ENCODE measurements at places on chromosomes 1 and 21.

- no peak for DNase-seq
Observed at GRCh38 chr1:157278383-157279137, 140.4 kb upstream of the ETV3 start.

DNA sequence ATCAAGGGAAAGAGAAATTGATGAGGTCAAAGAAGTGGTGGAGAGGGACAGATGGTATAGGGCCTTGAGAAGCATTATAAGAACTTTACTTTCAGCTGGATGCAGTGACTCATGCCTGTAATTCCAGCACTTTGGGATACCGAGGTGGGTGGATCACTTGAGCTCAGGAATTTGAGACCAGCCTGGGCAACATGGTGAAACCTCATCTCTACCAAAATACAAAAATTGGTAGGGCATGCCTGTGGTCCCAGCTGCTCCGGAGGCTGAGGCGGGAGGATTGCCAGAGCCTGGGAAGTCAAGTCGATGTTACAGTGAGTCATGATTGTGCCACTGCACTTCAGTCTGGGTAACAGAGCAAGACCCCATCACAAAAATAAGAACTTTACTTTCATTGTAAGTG is 5.7 kb downstream of the TMEM50A start:
- no peak for DNase-seq

DNA sequence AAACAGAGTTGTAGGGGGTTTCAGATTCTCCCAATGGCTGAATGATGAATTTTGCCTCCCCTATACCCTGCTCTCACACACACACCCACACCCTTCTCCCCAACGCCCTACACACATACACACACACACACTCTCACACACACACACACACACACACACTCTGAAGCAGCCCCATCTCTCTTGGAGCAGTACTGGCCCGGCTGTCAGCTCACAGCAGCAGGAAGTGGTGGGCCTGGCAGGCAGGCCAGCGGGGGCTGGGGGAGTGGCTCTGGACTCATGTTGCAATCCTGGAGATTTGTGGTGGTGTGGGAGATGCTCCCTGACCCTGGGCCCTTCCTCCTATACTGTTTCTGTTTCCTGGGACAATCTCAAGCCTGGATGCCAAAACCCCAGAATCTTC is 2.2 kb downstream of the IKBKE start:
- no peak for DNase-seq

DNA sequence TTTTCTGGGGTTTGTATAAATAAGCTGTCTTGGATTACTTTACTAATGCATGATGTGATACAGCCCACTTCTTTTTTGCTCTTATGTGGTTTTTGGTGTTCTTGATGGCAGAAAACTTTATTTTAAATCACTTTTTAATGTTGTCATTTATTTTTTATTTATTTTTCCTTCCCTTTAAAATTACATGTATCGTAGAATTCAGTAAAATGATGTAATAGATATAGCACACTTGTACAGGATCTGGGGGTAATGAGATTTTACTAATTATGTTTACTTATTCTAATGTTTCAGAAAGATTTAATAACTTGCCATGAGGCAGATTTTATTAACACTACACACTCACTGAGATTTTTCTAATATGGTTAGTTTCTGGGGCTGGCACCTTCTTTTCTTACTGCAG is 701 bp upstream of the B3GALT2 start:
- DNase-seq: no peak

- DNase-seq: no peak
Observed at GRCh38 chr1:11045428-11046269, 1.4 kb downstream of the MASP2 start.

DNA sequence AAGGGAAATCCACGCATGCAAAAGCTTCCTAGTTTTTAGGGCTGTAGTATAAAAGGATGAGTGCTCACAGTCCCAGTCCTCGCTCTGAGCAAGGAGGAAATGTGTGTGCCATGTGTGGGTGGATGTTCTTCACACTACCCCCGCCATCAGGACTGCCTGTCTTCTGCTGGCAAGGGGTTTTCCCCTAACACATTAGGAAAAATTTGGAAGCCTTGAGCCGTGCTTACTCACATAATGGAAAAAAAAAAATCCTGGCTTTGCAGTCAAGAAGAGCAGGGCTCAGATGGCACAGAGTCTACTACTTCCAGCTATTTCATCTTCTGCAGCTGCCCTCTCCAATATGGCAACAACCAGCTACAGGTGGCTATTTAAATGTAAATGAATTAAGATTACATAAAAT is 363.1 kb downstream of the PLPP3 start:
- no peak for DNase-seq

GRCh38 chr1:216054600-216054999 is 368.6 kb downstream of the USH2A start:
- no peak for DNase-seq

DNA sequence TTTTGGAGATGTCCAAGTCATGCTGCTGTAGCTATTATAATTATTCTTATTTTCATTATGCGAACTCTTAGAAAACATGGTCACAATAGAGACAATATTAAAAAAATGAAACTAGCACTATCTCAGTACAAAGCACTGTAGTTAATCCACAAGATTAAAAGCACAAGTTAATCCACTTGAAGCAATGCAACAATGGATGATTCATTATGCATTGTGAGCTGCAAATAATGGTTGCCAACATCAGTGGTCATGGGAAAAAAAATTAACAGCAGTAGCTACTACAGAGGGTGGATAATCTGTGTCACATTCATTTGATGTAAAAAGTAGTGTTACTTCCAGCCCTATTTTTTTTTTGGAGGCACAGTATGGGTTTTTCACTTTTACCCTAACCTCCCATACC is 56.7 kb downstream of the DPT start:
- DNase-seq: no peak

- DNase-seq: no peak
Observed at GRCh38 chr1:118914379-118915161, 73.6 kb downstream of the TBX15 start.

GRCh38 chr1:215957663-215958062 is 390.6 kb downstream of the KCTD3 start:
- DNase-seq: no peak

DNA sequence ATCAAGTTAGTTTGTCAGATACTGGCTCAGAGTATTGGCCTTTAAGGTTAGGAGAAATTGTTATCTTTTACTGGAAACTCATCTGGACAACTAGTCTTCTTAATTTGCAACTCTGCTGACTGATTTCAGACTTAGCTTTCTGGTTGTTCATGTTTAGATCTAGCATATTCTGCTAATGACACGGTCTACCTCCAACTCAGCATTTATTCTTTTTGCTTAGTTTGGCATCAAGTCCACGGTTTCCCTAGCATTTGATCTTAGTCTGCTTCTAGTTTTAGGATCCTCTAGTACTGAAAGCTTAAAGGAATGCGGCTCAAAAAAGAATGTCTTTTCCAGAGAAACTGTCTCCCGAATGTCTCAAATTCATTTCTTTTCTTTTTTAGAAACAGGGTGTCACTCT is 75.6 kb upstream of the SLFNL1 start:
- no peak for DNase-seq

DNA sequence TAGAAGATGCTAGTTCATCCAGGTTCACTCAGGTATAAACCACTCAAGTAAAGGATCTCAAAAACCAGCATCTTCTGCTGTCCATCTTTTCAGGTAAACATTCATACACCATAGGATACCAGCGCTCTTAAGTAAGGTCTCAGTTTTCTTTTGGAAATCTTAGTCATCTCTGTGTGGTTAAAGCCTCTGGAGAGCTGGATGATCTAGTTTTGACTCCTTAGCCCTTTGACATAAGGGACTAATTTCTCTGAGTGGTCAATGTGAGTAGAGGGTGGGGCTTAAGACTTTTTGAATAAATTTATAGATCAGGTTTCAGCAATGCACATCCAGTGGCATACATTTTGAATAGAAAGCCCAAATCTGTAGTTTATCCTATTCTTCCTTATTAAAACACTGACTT is 92.3 kb downstream of the CTH start:
- DNase-seq: no peak

GRCh38 chr1:9395018-9395417 is 102.3 kb downstream of the SPSB1 start:
- no peak for DNase-seq

DNA sequence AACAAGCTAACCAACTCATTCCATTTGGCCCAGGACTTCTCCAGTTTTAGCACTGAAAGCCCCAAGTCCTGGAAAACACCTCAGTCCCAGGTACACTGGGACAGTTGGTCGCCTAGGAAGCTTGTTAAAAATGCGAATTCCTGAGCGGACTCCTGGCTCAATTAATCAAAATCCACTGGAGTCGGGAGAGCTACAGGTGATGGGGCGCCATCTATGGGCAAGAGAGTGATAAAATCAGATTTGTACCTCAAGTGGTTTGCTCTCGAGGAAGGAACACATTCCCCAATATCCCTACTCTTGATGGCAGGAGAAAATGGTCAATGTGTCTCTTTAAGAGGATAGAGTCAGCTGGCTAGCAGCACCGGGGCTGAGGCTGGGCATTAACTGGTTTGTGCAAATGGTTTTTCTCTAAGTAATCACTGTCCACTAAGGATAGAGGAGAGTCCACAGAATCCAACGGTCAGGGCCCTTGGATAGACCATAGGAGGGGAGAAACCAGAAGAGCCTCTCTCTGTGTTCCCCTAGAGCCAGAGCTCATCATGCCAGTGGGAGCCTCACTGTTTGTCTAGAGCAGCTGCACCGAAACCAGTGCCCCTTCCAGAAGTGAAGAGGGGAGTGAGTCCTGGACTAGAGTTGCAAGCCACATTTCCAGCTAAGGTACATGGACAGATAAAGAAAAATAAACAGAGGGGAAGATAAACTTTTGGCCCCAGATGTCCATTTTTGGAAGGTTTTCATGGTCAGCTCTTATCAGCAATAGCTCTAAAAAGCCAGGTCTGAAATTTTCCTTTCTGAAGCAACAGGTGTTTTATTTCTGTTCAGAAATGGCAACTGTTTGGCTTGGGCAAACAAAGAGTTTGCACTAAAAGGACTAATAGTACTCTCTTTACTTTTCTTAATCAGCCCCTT is 148.5 kb downstream of the TENT5C start:
- peak; percentile 37 for DNase-seq

GRCh38 chr21:32521736-32522355 is 63.5 kb downstream of the TCP10L start:
- DNase-seq: no peak

DNA sequence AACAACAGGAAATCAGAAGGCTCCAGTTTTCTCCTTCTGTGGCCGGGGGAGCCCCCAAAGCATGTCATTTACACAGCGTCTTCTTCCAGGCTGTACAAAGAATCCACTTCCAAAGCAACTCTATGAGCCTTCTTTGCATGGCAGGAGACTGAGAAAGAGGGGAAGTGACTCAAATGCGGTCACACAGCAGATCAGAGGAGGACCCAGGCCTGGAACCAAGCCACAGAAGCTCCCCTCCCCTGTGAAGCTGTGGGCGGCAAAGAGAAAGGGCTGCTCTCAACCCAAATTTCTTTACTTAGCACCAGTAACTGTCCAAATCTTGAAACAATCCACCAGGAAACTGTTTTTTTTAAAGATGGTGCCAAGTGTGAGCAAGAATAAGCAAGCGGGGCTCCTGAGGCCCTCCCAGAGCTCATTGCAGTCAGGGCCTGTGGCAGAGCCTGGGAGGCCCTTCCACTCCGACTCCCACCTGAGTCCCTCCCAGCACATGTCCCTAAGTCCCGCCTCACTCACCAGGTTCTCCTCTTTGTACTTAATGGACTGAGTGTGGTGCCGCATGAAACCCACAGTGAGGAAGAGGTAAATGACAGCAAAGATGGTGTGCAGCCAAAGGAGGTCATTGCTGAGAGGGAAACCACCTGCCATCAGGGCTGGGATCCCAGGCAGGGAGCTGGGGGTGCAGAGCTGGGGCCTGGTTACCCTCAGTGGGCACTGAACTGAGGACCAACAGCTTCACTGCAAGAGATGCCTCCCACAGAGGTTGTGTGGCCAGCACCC is 15.9 kb downstream of the TMEM63A start:
- peak; percentile 70 for DNase-seq

DNA sequence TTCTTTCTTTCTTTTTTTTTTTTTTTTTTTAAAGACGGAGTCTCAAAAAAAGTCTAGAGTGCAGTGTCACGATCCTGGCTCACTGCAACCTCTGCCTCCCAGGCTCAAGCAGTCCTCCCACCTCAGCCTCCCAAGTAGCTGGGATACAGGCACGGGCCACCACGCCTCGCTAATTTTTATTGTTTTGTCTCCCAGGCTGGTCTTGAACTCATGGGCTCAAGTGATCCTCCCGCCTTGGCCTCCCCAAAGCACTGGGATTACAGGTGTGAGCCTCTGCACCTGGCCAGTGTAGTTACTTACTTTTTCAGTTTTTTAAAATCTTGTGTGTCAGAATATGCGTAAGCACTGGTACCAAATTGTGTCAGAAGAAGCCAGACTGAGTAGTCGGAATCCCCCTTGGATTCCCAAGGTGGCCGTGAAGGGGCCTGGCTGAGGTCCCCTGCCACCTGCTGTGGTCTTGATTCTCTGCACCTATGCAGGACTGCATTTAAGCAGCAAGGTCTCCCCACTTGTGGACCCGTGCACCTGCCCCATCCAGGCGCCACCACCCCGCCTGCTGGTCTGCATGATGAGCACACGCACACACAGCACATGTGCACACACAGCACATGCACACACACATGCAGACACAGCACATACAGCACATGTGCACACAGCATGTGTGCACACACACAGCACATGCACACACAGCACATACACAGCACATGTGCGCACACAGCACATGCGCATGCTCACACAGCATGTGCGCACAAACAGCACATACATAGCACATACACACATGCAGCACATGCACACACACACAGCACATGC is 47.5 kb downstream of the PCNT start:
- no peak for DNase-seq

GRCh38 chr1:186099336-186100104 is 275.5 kb downstream of the TPR start:
- DNase-seq: no peak

DNA sequence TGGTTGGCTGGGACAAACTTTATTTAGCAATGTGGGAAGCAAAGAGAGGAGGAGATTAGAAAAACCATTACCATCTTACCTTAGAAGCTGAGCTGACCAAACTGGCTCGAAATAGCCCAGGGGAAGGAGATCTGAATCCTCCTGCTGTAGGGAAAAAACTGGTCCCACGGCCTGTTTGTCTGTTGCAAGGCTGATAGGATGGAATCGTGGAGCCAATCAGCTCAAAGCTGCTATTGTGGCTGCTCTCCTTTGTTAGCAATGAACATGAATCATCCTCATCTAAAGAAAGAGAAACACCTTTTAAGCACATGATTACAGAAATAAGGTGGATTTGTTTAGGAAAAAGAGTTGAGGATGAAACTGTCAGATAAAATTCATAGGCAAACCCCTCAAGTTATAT is 21.5 kb downstream of the CLSPN start:
- no peak for DNase-seq

Measured in activated T-cell treated with anti-CD3 and anti-CD28 coated beads for 4 hours (primary cell).